NCI-H1417 treated with DMSO at 0.1 percent for 48 hours (cell line): ENCODE measurements at places on chromosomes 3 and 15.

DNA sequence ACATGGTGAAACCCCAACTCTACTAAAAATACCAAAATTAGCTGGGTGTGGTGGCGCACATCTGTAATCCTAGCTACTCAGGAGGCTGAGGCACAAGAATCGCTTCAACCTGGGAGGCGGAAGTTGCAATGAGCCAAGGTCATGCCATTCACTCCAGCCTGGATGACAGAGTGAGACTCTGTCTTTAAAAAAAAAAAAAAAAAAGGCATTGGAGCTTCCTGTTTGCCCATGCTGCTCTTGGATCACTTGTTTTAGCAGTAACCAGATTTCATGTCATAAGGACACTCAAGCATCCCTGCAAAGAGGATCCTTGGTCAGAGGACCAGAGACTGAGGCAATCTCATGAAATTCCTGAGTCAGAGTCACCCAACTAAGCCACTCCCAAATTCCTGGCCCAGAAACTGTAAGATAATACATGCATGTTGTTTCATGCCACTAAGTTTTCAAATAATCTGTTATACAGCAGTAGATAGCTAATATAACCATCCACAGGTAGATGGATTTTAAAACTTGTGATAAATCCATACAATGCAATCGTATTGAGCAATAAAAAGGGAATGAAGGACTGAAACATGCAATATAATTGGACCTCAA lies 82.0 kb upstream of the XXYLT1 start:
- no peak for DNase-seq

DNA sequence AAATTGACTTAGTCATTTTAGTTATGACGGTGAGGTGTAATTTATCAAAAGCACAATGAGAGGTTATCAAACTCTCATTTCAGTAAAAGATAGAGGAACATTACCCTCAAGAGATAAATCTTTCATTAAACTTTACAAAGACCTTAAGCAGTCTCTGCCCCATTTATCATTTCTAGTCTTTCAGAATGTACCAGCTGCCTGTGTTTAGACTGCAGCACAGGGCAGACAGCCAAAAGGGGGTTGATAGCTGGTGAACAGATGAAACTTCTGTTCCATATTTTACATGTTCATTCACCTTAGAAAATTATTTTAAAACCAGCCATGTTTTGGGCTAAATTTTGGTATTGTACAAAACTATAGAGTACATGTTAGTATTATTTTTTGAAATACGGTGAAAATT lies 514.6 kb upstream of the CNTN3 start:
- DNase-seq: no peak

DNA sequence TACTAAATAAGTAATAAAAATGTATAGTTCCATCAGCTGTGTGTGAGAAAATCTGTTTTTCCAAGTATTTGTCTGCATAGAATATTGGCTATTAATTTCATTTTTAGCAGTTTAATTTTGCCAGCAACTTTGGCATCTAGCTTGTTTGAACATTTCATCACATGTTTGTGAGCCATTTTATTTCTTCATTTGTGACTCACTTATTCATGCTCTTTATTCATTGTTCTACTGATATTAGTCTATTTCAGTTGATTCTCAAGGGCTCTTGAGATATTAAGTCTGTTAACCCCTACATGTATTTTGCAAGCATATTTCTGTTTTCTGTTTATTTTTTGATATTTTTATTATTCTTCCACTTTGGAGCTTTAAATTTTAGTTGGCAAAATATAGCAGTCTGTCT lies 74.0 kb upstream of the PHLDB2 start:
- DNase-seq: no peak

DNA sequence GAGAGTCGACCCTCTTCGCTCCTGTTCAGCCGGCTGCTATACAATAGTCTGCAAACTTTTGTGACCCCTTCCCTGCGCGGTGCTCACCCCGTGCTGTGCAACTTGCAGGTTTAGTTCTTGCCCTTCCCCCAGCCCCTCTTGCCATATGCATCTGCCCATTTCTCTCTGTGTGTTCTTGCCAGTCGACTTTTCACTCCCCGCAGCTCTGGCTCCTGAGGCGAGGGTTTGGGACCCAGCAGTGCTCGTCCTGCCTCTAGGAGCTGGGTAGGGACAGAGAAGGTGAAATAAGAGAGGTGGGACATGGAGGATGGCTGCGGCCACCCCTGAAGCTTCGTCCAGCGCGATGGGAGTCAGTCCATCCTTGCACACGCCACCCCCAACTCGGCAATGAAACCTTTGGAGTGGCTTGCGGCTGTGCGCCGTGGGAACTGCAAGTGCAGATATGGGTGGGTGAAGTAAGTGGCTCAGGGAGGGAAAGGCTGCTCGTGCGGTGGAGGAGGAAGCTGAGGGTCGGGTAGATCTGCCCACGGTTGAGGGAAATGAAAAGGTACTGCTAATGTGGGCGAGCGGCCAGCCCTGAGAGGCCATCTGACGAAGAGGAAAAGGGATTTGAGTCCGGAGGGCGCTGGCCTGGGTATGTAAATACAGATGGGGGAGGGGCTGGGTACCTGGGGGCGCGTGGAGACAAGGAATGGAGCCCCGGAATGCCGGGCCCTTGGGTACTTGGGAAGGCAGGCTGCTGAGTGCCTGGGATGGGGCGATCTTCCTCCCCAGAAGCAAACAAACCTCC lies 1.0 kb downstream of the LRRC3B start:
- DNase-seq: no peak

GRCh38 chr3:103440539-103441203 lies 1005.9 kb downstream of the ZPLD1 start:
- no peak for DNase-seq

DNA sequence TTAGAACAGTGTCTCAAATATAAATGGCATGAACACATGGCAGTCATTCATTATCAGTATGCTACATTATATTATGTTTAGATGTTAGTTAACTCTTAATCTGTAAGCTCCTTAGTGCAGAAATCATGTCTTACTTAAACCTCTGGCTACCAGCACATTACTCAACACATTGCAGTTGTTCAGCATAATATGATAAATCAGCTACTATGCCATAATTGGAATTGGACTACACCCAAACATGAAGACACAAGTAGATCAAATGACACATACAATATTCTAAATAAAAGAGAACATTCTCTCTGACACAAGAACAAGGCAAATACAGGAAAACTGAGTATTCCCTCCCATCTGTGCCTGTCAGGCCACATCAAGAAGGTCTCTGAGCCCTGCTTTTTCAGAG lies 116.1 kb downstream of the PCCB start:
- no peak for DNase-seq

- DNase-seq: no peak
Observed at GRCh38 chr15:32838820-32839219, 121.0 kb downstream of the GREM1 start.

DNA sequence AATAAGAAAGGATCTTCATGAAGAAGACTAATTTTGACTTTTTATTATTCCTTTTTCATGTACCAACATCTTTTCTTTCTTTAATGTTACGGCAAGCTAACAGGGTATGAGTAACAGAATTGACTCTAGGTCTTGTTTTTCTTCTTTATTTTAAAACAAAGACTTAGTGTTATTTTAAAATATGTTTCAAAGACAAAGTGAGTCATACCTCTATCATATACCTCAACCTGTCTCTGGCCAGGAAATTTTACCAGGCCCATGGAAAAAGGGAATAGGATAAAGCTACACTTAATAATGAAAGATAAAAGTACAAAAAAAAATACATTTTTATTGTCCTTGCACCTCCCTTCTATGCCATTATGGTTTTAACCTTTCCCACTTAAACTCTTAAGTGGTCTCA lies 57.4 kb downstream of the ZNF148 start:
- DNase-seq: no peak

DNA sequence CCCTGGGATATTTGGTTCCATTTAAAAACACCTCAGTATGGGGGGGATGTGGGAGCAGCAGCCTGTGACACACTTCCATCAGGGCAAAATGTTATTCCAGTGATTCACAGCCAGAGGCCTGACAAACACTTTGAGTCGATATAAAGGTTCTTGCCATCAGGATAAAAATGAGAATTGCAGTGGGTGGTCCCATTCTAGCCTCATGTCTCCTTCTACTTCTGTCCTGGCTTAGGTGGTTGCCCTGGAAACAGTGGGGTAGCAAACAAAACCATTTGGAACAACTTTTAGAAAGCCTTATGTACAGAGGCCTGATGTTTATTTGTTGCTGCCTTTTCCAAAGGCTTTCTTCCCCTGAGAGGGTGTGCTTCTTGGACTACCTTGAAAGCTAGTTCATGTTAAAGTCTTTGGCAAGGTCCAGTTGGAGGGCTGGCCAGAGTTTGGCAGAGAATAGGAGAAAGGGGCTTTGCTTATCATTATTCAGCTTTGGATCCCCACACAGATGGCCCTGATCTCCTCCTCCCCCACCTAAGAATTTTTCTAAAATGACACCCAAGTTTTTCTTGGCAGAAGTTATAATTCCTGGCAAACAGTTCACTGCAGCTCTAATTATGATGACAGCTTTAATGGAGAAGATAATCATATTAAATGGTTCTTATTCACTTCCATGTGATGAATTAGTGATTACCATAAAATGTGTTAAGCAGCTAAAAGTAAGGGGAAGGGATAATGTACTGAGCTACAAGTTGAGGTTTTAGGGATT lies 84.2 kb upstream of the ZNF280D start:
- no peak for DNase-seq

- DNase-seq: no peak
Observed at GRCh38 chr3:63980830-63981498, 42.3 kb downstream of the PSMD6 start.

GRCh38 chr3:142224482-142225072 lies 808 bp downstream of the GK5 start:
- no peak for DNase-seq

GRCh38 chr15:68418611-68419161 lies 13.3 kb downstream of the ITGA11 start:
- DNase-seq: no peak

DNA sequence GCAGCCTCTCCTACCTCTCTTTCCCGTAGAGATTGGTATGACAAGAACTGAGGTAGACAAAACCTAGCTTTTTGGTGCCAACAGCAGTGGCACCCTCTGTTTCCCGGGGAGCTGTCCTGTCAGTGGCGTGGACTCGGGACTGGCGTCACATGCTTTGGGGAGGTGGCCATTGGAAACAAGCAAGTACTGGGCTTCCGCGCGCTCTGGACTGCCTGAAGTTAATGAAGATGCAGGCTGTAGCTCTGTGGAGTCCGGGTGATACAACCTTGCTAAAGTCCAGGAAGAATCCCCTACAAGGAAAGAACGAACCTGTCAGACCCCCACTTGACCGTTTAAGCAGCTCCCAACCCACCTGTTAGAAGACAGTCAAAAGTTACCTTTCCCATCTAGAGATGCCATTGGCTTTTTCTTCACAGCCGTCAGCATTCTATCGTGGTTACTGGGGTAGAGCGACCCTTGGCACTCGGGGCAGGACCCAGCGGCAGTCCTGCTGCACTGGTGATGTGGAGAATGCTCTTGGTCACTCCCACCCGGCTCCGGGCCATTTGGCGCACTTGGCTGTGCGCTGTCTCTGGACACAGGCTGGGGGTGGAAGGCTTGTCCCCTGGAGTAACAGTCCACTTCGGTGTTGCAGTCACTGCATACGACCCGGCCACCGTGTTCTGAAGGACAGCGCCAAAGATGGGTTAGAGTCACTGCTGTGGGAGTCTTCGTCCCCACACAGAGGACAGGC lies 120.5 kb downstream of the LRIG1 start:
- no peak for DNase-seq

GRCh38 chr15:80977627-80978036 lies 12.0 kb downstream of the MESD start:
- no peak for DNase-seq

- DNase-seq: no peak
Observed at GRCh38 chr15:31344266-31344665, 17.6 kb downstream of the KLF13 start.
